ENCODE measurements at places on chromosomes 11 and 22.

DNA sequence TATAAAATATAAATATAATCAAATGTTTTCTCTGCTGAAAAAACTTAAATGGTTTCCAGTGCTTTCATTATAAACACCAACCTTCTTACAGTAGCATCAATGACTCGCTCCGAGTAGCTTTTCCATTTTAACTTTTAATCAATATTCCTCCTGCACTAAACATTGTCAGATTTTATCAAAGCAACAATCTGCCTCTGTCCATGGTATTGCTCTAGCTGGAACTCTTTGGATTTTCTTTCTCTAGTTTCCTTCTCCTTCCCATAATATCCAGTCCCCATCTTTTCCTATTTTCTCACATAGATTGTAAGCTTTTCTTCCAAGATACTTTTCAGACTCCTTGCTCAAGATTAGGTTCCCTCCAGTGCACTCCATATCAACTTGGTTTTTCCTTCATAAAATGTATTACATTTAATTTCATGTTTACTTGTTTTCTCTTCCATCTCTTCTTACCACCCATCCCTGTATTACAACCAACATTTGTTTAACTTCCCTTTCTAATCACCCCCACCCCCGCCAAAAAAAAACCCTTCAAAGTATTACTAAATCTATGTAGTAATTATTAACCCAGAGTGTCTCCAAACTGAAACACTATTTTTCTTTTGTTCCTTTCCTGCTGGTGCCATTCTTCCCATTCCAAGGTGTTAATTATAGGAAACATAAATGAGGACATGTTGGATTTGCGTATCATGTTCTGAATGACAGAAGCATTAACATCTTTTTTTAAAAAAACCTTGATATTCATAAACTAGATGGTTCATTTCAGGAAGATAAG lies 716.5 kb downstream of the NELL1 start:
- DNase-seq: no peak

- DNase-seq: no peak
These were observed 220.4 kb downstream of the FAM76B start for GRCh38 chr11:95569207-95569606.

DNA sequence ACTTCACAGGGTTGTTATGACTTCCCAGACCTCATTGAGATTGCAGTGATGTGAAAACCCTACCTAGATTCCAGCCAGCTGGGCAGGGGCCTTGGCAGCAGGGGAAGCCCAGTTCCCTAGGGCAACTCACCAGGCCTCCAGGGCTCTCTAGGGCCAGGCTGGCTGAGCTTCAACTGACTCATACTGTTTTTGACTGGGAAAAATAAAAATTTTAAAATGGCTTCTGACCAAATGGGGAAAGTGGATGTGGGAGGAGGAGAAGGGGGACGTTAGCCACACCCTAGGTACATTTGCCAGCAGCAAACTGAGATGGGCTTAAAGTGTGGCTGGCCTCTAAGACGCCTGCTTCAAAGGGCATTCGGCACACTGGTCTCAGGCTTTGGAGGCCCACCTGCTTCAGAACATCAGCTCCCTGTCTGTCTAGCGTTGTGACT lies 39.0 kb downstream of the BMAL1 start:
- DNase-seq: no peak

DNA sequence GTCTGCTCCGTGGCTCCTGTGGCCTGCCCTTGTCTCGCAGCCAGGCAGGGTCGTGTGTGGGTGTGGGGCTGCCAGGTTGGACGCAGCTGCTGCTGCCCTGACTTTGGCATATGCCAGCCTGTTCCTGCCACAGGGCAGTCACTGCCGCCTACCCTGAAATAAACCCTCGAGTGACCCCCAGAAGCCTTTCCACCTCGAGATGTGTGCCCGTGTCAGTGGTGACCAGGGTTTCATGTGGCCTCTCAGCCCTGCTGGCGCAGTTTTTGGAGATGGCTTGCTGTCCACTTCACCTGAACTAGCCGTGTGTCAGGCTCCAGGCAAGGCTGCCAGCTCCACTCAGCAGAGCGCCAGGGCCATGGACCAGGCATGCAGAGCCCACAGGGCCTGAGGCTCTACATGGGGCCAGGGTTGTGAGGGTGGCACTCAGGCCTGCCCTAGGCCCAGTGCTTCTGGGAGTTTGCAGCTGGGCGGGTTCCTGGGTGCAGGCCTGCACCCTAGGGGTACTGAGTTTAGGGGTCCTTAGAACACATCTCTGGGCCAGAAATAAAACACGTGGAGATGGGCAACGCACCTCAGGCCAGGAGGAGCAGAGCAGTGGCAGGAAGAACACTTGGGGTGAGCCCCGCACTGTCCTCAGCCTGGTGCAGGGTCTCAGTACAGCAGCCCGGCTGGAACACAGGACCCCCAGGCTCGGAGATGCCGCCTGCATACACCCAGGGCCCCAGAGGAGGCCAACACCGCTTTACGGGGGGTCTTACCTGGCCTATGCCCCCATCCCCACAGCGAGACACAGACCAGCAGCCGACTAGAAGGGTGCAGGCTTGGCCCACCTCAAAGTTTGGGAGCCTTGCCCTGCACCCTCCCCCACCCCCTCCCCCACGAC lies 8.8 kb upstream of the PANX2 start:
- no peak for DNase-seq

- DNase-seq: no peak
These were observed 17.0 kb downstream of the PIM3 start for GRCh38 chr22:49977578-49977977.

DNA sequence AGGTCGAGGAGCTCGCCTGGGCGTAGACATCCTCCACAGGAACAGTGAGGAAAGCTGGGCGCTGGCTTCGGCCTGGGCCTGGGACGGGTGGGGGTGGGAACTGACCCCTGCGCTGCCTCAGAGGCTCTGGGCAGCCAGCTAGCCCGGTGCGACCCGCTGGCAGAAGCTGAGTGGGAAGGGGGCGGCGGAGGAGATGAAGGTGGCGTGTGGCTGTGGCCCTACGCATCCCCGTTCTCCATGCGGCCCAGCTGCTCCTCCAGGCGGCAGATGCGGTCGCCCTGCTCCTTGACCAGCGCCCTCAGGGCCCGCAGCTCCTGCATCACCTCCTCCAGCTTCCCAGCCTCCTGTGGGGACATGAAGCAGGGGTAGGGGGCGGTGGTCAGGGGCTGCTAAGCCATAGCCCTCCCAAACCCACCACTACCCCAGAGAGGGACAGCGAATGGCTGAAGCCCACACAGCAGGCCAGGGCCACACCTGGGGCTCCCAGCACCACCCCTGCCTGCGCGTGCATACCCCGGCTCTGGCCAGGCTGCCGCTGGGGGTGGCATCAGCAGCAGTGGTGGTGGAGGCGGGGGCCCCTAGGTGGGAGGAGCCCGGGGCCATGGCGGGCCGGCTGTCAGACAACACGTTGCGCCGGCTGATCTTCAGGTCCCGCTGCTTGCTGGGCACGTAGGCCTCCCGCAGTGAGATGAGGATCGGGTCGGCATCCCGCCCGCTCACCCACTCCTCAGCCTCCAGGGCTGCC lies 848 bp upstream of the PTPRCAP start:
- no peak for DNase-seq

- no peak for DNase-seq
These were observed 8.6 kb upstream of the APOL4 start for GRCh38 chr22:36210224-36210623.

DNA sequence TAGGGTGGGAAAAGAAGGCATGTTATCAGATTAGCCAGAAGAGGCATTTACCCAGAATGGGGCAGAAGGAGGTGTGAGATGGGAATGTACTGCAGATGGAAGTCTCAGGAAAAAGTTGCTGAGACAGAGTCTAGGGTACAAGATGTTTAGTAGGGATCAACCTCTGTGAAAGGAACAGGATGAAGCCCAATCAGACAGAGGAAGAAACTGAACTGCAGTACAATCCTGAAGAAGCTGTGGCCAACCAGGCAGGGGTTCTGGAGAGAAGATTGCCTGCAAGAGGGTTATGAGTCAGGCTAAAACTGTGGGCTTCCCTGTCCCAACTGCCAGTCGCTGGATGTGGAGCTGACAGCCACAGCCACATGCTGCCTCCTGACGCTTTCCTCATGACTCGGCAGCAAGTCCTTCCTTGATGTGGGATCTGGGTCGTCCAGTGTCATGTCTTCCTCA lies 64.0 kb downstream of the CWC15 start:
- DNase-seq: no peak

DNA sequence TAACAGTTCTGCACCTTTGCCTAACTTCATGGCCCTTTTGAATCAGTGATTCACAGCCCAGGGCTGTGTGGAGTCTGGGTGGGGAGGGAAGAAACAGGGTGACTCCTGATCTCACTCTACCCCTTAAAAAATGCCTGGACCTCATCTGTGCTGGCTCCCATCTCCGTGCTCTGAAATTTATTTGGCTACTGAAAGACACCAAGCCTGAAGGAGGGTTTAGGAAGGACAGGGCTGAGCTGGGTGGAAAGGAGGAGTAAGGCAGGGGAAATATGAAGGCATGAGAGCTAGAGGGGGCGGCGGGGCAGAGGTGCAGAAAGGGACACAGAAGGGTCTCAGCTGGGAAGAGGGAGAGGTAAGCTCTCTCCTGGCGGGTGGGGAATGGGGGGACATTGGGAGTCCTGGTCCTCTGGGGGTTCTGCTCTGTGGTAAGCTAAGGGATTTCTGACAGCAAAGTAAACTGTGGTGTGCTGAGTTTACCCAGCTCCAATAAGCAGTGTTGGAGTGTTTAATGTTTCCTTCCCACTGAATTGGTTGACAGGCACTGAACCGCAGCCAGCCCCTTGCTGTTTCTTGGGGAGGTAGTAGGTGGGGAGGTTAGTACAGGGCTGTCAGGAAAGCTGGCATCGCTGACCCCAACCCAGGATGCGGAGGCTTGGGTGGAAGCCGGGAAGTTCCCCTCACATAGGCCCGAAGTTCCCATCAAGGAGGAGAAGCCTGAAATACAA lies 71.1 kb downstream of the RPUSD4 start:
- DNase-seq: no peak

DNA sequence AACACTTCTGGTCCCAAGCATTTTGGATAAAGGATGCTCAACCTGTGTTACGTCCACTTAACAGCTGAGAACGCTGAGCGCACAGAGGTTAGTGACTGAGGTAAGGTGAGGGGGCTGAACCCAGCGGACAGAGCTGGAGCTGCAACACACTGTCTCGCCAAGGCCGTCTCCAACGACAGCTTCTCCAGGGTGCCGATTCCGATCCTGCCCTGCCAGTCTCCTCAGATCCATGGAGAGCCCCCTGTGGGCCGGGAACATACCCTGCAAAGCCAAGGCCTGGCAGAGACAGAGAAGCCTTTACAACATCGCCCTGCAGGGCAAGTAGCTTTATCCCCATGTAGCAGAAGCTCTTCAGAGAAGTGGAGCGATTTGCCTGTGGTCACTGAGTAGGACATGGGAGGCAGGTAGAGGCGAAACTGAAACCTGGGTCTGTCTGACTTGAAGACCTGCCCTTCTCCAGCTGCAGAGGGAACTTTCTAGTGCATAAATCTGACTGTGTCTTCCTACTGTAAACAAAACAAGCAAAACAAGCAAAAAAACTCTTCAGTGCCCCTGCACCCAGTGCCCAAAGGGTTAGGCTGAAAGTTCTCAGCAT lies 72.8 kb downstream of the SCUBE1 start:
- DNase-seq: no peak

- DNase-seq: no peak
These were observed 201.8 kb upstream of the LARGE1 start for GRCh38 chr22:34122042-34122441.

DNA sequence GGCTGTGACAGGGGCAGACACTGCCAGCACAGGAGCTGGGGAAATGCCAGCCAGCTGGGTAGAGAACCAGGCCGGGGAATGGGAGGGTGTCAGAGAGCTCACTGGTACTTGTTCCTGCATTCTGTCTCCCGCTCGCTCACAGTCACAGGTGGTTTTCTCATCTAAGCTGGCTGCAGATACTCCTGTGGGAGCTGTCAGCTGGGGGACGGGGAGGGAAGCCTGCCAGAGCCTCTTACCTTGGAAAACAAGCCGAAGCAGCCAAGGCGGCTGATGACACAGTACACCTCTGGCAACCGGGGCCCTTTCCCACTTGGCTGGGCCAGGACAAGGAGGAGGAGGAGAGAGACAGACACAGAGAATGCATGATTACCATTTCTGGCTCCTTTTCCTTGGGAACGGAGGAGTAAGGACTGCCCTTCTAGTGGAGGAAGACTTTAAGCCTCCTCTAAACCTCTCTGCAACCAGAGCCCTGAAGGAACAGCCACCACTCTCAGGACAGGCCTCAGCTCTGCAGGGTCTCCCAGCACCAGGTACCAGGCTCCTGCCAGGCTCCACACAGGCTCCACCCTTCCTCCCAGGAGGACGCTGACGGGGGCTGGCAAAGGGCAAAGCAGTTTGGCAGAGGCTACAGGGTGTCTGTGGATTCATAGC lies 25.1 kb downstream of the RPL27A start:
- no peak for DNase-seq

DNA sequence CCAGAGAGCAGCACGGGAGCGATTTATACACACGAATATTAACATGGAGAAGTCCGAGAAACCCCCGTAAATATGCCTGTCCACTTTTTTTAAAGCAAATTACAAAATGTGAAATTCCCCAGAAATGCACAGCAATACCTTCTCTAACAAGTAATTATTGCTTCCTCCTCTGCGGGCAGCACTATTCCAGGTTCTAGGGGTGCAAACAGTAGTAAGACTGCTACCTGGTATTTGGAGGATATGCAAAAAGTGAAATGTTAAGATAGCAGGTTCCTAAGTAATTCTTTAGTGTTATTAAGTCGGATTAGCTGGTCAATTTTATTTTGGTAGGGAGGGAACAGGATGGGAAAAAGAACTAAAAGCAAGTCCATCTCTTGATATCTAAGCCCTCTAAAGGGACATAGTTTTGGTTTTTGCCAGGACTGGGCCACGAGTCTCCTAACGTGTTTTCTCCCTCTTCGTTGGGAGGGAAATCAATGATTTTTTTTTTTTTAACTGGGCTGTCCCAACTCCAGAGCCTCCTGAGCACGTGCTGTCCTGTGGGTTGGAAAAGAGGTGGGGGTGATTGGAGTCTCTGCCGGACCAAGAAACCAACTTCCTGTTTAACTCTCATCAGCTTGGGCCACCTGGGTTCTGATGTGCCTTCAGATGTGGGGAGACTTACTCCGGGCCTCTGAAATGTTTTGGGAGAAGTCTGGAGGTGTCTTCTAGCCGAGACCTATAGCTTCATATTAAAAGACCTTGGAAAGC lies 1.7 kb upstream of the XBP1 start:
- DNase-seq: no peak

DNA sequence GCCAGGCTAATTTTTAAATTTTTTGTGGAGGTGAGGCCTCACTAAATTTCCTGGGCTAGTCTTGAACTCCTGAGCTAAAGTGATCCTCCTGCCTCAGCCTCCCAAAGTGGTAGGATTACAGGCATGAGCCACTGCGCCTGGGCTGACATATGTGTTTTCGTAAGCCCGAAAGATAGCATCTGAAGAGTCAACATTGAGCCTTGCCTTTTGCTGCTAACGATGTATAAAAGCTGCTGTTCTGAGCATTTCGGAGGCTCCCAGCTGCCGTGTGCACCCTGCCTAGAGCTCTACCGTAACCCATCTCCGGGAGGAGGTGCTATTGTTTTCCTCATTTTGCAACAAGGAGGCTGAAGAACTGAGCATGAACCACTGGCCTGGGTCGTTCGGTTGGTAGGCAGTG lies 18.1 kb upstream of the PPP6R3 start:
- no peak for DNase-seq

GRCh38 chr22:33739516-33739915 lies 180.8 kb downstream of the LARGE1 start:
- DNase-seq: no peak

GRCh38 chr11:45105233-45105983 lies 41.0 kb upstream of the PRDM11 start:
- peak; percentile 44 for DNase-seq

- DNase-seq: no peak
These were observed 112.2 kb downstream of the NCAM1 start for GRCh38 chr11:113073290-113073953.
